Motor neuron (in vitro differentiated cells): ENCODE measurements at places on chromosomes 2 and 18.
A peak's percentile ranks its signal among the peaks of the same experiment; 100 is the strongest.

DNA sequence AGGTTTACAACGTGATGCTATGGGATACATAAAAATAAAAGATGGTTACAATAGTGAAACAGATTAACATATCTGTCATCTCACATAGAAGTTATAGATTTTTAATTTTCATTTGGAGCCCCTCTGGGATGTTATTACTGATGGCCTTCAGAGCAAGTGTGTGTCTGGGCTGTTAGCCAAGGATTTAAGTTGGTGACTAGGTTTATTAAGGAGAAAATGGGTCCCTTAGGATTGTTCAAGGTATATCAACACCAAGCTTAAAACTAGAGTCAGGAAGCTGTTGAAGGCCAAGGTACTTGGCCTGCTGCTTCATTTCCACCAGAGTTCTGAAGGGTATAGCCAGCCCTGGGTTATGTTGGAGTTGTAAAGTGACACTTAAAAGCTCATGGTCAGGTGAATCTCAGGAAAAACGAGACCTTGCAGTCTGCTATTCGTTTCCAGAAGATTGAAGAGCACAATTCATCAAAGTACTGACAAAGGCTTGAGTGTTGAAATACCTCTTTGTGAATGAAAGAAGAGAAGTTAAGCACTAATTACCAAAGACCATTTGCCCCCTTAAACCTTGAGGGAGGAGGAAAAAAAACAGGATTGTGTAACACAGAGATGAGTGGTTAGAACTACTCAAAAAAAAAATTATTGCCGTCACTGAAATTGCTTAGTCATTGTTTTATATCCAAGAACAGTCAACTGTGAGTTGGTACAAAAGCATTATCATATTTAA lies 48.4 kb downstream of the MAP2 start:
- ATAC-seq = peak; percentile 63

GRCh38 chr2:75456111-75456510 lies 104.6 kb downstream of the EVA1A start:
- ATAC-seq = no peak

GRCh38 chr2:6791682-6792081 lies 74.0 kb downstream of the CMPK2 start:
- no peak for ATAC-seq

DNA sequence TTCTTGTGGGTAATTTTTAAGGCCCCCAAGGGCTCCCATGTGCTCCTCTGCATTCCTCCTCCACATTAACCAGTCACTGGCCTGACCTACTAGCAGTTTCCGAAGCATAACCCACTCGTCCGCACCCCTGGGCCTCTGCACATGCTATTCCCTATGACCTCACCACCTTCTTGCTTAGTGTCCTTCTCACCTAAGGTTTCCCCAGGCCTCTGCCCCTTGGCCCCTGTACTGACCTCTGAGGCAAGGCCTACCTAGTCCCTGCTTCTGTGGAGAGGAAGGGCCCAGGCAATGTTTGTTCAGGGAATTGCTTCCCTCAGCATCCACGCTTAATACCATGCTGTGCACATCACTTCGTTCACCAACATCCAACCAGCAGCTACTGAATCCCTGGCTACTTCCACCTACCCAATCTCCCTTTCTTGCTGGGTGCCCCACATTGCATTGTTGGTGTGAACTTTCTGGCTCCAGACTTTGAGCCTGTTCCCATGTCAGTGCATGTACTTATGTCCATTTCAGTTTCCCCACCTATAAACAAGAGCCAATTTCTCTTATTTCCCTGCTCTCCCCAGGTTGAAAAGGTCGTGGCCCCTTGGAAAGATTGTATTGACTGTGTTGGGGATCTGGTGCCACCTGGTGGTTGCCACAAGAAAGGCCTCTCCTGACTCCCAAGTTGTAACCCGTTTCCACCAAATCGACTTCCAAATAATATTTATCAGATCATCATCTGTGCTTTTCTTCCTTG lies 19.2 kb upstream of the TMEM177 start:
- ATAC-seq = peak; percentile 55

- ATAC-seq = no peak
Observed at GRCh38 chr2:41933585-41934320, 114.1 kb upstream of the PKDCC start.

DNA sequence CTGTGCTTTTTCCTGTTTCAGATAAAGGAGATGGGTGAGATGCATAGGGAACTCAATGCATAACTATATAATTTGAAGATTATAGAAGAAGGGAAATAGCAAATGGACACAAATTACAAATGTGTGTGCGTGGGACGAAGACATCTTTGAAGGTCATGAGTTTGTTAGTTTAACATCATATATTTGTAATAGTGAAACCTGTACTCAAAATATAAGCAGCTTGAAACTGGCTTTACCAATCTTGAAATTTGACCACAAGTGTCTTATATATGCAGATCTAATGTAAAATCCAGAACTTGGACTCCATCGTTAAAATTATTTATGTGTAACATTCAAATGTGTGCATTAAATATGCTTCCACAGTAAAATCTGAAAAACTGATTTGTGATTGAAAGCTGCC lies 16.4 kb upstream of the MSH2 start:
- ATAC-seq = no peak

GRCh38 chr2:202238234-202239197 lies at the start of gene SUMO1:
SUMO1 (minus strand) TSS chr2:202238597; CDS start chr2:202238451, 146 bp downstream.
- ATAC-seq = peak; percentile 96

- no peak for ATAC-seq
Observed at GRCh38 chr2:15195813-15196212, 365.3 kb downstream of the NBAS start.

DNA sequence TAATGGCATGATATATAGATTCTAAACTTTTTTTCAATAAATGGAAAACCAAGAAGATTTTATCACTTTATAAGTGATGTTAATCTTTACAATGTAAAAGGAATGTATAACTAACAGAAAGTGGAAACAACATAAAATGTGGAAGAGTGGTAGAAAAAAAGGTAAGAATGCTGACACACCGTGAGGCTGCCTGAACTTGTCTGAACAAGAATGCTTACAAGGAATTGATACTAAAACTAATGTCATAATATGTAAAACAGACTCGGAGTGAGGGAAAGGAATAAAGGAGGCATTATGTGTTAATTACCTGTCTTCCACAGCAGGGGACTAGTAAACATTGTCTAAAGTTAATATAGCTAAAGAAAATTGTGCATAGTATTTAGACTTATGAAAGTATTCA lies 958.8 kb upstream of the TMEFF2 start:
- ATAC-seq = no peak

DNA sequence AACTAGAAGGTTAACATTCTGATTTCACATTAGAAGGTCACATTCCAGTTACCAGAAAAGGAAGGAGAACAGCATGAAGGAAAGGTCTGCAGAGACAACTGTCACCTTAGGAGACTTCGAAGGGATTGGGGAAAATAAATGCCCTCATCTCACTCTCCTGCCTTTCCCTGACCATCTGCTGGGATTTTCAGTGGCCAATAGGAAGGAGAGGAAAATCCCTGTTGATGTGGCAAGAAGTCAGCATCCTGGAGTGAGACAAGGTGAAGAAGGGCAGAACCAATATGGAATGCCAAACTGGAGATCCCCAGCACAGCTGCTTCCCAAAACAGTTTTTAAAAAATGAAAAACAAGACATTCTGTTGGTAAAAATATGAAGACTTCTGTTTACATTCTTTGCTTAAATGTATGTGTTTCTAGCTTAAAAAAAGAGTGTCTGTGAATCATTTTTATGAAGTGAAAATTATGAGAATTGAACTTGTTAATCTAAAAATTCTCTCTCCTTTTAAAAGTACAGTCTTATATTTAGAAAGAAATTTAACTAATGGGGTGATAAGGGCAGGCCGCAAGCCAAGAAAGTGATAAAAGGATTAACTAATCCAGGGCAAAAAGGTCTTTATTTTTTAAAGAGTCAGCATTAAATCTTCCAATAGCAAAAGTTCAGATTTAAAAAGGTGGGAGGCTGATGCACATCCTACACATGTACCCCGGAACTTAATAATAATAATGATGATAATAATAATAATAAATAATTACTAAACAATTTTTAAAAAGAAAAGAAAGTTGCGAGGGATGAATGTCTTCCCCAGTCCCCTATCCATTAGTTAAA lies 160.6 kb upstream of the DOK6 start:
- no peak for ATAC-seq

DNA sequence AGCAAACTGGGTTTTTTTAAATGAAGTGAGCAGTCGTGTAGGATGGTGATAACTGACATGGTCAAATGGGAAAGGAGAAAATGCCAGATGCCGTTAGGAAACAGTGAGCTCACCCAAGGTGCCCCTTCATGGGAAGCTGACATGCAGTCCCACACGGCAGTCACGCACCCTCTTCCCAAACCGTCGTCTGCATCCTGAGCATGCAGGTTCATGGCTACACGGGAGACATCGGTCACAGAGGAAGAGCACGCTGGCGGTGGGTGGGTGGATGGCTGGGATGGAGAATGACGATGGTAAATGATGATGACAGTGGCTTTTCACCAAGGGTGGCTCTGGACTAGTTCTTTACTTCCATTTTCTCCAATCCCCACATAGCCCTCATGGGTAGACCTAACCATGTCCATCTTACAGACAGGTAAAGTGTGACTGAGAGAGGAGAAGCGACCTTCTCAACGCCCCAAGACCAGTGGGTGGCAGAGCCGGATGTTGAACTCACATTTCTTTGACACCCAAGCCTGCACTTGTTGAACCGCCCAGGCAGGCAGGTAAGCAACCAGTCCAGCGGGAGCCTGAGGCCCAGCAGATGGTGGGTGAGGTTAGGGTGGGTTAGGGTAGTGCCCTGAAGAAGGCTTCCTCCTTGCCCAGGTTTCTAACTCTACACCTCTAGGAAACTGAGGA lies 44.5 kb downstream of the TNS1 start:
- no peak for ATAC-seq

DNA sequence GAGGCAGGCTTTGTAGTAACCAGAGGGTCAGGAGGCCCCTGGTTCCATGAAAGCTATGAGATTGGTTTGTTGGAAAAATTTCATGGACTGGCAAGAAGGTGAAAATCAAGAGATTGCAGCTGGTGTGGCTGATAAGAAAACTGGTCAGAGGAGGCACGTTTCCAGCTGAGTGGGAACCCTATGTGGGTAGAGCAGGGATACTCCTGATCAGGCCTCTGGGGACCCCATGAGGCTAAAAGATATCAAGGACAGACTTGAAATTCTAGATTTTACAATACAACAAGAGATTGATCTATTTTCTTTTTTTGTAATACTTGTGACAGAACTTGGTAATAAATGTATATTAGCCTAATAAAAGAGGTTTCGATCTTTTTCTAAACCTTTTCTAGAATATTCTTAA lies 1615.1 kb downstream of the DPP10 start:
- ATAC-seq = no peak

- ATAC-seq = no peak
Observed at GRCh38 chr18:76255070-76255683, 239.9 kb downstream of the ZNF516 start.

DNA sequence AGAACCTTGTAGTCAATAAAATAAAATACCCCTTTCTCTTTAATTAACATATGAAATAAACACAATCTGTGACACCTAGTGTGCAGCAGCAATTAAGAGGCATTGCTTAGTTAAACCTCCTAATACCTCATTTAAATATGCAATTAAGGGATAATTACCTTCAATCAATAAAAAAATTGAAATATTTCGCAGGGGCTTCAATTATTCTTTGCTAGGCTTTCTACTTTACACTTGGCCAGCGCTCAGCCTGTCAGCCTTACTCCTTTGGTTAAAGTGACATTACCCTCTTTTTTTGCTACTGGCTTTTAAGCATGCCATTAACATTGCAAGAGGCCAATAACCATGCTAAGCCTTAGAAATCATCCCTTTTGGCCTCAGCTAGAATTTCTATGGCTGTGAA lies 327.5 kb upstream of the ZNF521 start:
- ATAC-seq = no peak

GRCh38 chr2:215967590-215968378 lies 45.6 kb downstream of the MREG start:
- ATAC-seq = no peak
